ENCODE measurements at places on chromosomes 1 and 21.

GRCh38 chr1:201625226-201625761 lies 86.4 kb downstream of the NAV1 start:
- DNase-seq, result no peak

DNA sequence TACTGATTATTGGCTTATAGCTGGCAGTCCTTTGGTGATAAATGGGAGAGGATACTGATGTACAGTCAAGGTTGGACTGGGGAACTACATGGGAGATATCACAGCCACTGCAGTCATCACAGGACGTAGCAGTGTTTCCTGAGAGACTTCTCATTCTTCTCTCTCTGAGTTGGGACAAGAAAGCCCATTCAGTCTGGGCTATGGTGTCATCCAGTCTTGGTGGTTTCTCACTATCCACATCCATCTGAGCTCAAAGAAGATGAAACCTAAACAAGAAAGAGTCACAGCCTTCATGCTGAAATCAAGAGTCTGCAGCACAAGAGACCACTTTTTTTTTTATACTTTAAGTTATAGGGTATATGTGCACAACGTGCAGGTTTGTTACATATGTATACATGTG lies 12.8 kb upstream of the CD53 start:
- no peak for DNase-seq

DNA sequence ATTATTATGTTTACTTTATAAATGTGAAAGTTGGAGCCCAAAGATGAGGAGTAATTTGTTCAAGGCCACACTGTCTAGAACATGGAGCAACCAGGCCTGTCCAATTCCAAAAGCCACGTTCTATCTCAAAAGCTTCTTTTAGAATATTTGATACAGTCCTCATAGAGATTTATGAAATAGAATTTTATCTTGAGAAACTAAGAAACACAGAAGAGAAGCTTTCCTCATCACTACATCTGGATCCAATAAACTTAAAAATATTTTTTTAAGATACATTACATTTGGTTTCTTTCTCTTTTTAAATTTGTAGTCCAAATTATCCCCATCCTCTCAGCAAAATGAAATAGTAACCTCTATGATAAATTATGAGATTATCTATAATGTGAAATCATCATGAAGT lies 58.9 kb downstream of the DDAH1 start:
- no peak for DNase-seq

- DNase-seq, result no peak
These were observed 188.5 kb downstream of the SLC45A1 start for GRCh38 chr1:8506456-8506855.

GRCh38 chr1:1024149-1024770 lies 4.3 kb downstream of the AGRN start:
- no peak for DNase-seq

DNA sequence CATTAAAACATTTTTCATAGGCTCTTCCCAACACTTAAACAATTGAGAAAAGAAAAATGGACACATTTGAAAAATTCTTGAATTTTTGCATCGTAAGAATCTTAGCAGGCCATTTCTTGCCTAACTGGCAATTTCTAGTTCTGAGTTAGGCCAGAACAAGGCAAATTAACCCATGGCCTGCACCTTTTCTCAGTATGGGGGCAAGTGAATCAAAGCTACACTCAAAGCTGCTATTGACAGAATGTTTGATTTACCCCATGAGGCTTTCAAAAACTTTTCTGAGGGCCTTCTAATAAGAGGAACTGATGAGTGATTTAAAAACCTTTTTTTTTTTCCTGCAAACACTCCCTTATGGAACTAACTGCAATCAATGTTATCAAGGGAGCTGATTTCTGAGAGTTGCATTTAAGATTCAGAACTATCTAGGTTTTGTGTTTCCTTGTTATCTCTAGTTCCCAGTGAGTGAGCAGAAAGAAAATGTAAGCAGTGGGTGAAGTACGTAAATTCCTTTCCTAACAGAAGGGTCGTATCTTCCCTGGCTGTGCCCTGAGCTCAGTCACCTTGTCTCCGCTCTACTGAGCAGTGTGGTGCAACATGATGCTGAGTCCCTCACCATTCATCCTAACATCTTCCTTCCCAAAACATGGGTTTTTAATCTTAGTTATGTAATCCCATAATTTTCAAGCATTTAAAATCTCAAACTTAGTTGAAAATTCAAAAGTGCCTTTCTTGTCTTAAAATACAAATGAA lies 353.7 kb downstream of the DPYD start:
- DNase-seq, result no peak

DNA sequence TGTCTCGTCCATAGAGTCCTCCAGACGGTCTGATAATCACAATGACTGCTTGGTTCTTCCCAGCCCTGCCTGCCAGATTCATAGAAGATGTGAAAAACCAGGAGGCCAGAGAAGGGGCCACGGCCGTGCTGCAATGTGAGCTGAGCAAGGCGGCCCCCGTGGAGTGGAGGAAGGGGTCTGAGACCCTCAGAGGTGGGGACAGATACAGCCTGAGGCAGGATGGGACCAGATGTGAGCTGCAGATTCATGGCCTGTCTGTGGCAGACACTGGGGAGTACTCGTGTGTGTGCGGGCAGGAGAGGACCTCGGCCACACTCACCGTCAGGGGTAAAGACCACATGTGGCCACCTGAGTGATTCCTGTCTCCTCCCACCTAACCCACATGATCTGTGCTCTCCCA lies 86.9 kb downstream of the OBSCN start:
- DNase-seq, result no peak

DNA sequence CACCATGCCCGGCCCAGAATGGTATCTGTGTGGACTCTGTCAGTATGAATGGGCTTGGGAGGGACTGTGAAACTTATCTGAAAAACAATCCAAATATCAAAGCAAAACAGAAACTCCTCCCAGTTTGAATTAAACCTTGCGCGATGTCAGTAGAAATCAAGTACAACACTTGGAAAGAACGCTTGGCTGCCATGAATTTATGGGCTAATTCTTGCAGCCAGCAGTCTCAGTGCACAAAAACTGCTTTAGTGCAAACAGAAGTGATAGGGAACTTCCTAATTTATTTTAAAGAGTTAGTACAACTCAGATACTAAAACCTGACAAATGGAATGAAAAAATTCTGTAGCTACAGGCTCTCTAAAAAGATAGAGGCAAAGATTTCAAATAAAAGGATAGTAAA lies 8.5 kb downstream of the CLCA1 start:
- DNase-seq, result no peak

Data from NCI-H187 treated with DMSO at 0.1 percent for 48 hours (cell line).